ENCODE measurements at places on chromosomes 11 and 22. TPM values are rescaled to one million over a fixed set of nuclear protein-coding genes. Genes with fewer than 3 reads are reported as not detected.
A peak's percentile ranks its signal among the peaks of the same experiment; 100 is the strongest.

- peak; percentile 82 for DNase-seq
- peaks cover 44% of the 10 kb centered on the region for H3K4me1 ChIP-seq
- H3K27ac ChIP-seq, result peak overlapping the region; percentile 94
- no peaks in the 10 kb centered on the region for H3K27me3 ChIP-seq
- H3K4me3 ChIP-seq, result peak overlapping the region; percentile 80
- peaks cover 22% of the 10 kb centered on the region for H3K36me3 ChIP-seq
Observed at GRCh38 chr22:50526834-50527801, 1.7 kb upstream of the SCO2 start.

The DENND5A gene
- total RNA-seq, result 15.9 TPM

The VPREB3 gene
- 0.70 TPM for total RNA-seq

- no peak overlapping the region for H3K27ac ChIP-seq
- H3K4me3 ChIP-seq, result no peak overlapping the region
- H3K36me3 ChIP-seq, result no peaks in the 10 kb centered on the region
- H3K27me3 ChIP-seq, result peaks cover 11% of the 10 kb centered on the region
- no peak for DNase-seq
Observed at GRCh38 chr22:22940961-22941605, 53.5 kb downstream of the IGLL5 start.

DNA sequence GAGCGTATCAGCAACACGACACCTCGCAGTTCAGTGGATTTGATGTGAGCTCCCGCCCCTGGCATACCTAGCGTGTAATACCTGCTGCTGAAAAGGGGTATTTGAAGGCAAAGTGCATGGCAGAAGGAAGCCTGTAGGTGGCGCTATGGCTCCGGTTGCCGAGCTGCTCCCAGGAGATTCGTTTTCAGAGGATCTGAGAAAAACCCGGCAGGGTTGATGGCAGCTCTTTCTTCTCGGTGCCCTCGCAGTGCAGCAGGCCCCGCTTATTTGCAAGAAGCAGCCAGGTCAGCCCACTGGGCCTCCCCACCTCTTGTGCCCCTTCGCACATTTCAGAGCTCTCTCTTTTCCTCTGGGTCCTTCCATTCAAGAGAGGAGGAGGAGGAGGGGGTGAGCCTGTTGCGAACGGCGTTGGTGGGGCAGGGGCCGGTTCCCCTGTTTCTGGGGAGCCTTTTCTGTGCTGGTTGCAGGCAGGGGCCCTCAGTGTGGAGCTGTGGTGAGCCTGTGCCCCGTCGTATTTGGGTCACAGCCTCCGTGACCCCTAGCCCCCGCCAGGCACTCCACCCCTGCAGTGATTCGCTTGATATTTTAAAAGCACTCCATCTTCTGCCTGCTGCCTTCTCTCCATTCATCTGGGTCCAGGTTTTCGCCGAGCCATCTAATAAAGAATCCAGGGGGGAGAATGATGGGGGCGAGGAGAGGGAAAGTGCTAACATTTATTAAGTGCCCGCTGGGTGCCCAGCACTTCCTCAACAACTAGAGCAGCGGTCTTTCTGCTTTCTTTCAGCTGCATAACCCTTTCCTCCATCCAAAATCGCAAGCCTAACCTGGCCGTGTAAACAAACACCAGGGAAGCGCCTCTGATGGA is 85.3 kb upstream of the SYT13 start:
- H3K36me3 ChIP-seq, result no peaks in the 10 kb centered on the region
- H3K27me3 ChIP-seq, result peaks cover 18% of the 10 kb centered on the region
- H3K4me1 ChIP-seq, result peaks cover 8% of the 10 kb centered on the region
- H3K4me3 ChIP-seq, result no peak overlapping the region

DNA sequence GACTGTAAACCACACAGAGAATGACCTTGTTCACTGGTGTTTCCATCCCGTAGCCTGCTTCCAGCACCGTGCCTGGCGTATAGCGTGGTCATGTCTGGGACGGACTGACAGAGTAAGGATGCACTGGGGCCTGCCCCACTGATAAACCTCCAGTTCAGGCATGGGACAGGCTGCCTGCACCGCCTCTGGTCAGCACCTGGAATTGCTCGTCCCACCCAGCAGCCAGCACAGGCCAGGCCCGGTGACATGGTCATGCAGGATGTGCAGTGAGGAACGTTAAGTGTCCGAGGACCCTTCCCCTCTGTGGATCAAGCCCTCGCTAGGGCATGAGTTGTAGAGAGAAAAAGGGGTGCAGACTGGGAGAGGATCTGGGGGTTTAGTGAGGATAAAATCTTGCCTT is 44.8 kb downstream of the LMO1 start:
- H3K36me3 ChIP-seq, result no peaks in the 10 kb centered on the region
- H3K4me1 ChIP-seq, result peaks cover 14% of the 10 kb centered on the region
- no peak overlapping the region for H3K4me3 ChIP-seq
- no peak overlapping the region for H3K27ac ChIP-seq
- H3K27me3 ChIP-seq, result peaks cover 30% of the 10 kb centered on the region

The UBQLNL gene
- 0.19 TPM for total RNA-seq
